Vein endothelial cell (primary cell): ENCODE measurements at places on chromosomes 6 and 20. TPM values are rescaled to one million over a fixed set of nuclear protein-coding genes. Genes with fewer than 3 reads are reported as not detected.

Gene RNF114
- total RNA-seq = 80.0 and 96.7 TPM in 2 replicates

Gene ARHGAP40
- under 0.01 and 0.10 TPM in 2 replicates for total RNA-seq

Gene MYLK2
- 2.9 and 8.5 TPM in 2 replicates for total RNA-seq

Gene CDSN
- total RNA-seq = under 0.01 TPM in 1 of 2 replicates, not detected in the other

Gene DEK
- 75.1 and 103 TPM in 2 replicates for total RNA-seq

Gene MATN4
- 0.33 TPM in 1 of 2 replicates, not detected in the other for total RNA-seq

Gene ZNF391
- total RNA-seq = under 0.01 and 1.6 TPM in 2 replicates

Gene TEAD3
- total RNA-seq = 0.19 and 0.33 TPM in 2 replicates

Gene MROH8
- total RNA-seq = 0.98 and 2.1 TPM in 2 replicates

Gene PSORS1C2
- total RNA-seq = not detected in 2 replicates

Gene PLCB4
- 4.9 and 5.0 TPM in 2 replicates for total RNA-seq

Gene LAMA2
- total RNA-seq = 1.6 and 2.6 TPM in 2 replicates

Gene GSTA3
- not detected in 2 replicates for total RNA-seq

Gene AKAP12
- 249 and 296 TPM in 2 replicates for total RNA-seq

Gene HS3ST5
- total RNA-seq = under 0.01 TPM in 1 of 2 replicates, not detected in the other

Gene FOXS1
- total RNA-seq = 0.48 and 1.3 TPM in 2 replicates
